ENCODE measurements at places on chromosomes 4 and X.

GRCh38 chr4:106367072-106367471 lies 1.5 kb downstream of the GIMD1 start:
- no peak for DNase-seq

- DNase-seq = no peak
These were observed 46.0 kb downstream of the PCGF3 start for GRCh38 chr4:751676-752075.

DNA sequence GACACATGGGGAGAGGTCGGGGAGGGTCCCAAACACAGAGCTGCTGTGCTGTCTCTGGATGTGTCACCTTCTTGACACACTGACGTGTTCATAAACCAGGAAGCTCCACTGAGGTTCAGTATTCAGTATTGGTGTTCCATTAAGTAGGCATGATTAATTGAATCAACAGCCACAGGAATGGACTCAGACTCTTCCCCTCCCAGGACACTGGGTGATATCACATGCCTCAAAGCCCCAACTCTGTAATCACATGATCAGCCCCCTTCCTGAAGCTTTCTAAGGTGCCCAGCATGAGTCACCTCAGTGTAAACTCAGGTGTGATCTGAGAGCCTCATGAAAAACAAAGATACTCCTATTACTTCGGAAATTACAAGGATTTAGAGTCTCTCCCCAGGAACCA lies 21.1 kb upstream of the HNRNPD start:
- DNase-seq = no peak

- no peak for DNase-seq
These were observed 100.1 kb downstream of the CEP44 start for GRCh38 chr4:174383783-174384182.

DNA sequence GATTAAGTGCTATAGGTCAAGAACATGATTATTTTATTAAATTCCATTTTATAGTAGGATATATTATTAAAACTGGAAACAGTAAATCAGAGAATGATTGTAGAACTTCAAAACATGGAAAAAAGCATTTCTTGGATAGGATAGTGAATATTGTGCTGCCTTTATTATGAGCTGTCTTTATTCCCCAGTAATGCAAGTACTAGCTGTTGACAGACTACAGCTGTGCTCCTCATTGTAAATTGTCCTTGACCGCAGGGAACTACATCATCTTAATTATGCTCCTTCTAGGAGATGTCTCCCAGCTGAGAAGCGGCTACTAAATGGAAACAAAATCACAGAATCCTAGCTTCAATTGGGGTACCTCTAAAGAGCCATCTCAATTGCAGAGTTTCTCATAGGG lies 1457.2 kb upstream of the PCDH7 start:
- DNase-seq = no peak

DNA sequence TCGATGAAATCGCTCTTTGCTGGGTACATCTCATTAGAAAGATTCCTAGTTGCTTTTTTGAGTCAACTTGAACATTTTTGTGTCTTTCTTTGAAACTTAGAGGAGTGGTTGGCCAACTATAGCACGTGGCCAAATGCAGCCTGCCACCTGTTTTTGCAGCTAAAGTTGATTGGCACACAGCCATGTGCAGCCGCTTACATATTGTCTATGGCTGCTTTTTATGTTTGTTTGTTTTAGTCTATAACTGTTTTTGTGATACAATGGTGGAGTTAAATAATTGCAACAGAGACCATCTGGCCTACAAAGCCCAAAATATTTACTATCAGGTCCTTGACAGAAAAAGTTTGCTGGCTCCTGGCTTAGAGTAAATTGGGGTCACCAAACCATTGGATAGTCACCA lies 86.3 kb downstream of the CLCN4 start:
- no peak for DNase-seq

DNA sequence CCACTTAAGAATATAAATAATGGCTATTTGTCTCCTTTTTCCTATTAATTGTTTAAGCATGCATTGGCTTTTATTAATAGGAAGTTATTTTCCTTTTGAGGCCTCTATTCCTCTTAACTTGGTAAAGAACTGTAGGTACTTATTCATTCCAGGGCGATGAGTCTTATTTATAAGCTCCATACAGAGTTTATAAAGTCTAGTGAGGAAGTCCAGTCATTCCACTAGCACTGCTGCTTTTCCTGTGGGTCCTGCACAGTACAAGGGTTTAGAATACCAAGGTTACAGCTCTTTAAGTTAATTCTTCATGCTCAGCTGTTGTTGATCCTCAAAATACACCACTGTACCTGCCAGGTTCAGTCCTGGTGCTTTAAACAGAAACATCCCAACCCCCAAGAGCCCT lies 28.5 kb upstream of the WNK3 start:
- no peak for DNase-seq

GRCh38 chrX:137982472-137983172 lies 416.7 kb downstream of the ZIC3 start:
- no peak for DNase-seq
